ENCODE measurements at places on chromosomes 7 and 10.

DNA sequence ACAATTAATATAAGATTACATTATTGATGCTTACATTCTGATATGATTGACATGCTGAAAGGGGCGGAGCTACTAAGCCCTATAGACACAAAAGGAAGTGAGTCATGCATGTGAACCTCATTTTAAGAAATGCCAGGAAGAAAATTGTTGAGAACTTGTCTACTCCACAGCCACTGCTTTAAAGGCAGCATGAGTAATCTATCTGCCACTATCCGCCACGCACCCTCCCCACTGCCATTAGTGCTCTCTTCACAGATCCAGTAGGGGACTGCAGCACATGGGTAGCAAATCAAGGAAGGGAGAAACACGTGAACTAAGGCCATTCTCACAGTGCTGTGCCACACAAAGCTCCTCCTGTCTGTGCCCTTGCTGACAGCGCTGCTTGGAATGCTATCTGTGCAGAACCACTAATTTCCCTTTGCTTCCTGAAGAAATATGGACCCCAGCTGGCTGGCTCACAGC lies 524.8 kb downstream of the GRM8 start:
- DNase-seq = no peak

GRCh38 chr10:3068201-3068967 lies 1.0 kb downstream of the PFKP start:
- DNase-seq = peak; percentile 71

GRCh38 chr7:25624833-25625232 lies 396.5 kb upstream of the NPVF start:
- DNase-seq = no peak

- no peak for DNase-seq
These were observed 4.0 kb downstream of the SLC16A12 start for GRCh38 chr10:89531359-89531758.

- DNase-seq = no peak
These were observed 129.2 kb downstream of the RPS24 start for GRCh38 chr10:78162853-78163252.

- DNase-seq = no peak
These were observed 71.8 kb upstream of the LRRN3 start for GRCh38 chr7:111018960-111019736.

All from dermis microvascular lymphatic vessel endothelial cell (primary cell).